NCI-H2227 treated with DMSO at 0.1 percent for 48 hours (cell line): ENCODE measurements at places on chromosomes 16 and 17.

- no peak for DNase-seq
These were observed 2.3 kb upstream of the SAMD14 start for GRCh38 chr17:50132104-50132794.

DNA sequence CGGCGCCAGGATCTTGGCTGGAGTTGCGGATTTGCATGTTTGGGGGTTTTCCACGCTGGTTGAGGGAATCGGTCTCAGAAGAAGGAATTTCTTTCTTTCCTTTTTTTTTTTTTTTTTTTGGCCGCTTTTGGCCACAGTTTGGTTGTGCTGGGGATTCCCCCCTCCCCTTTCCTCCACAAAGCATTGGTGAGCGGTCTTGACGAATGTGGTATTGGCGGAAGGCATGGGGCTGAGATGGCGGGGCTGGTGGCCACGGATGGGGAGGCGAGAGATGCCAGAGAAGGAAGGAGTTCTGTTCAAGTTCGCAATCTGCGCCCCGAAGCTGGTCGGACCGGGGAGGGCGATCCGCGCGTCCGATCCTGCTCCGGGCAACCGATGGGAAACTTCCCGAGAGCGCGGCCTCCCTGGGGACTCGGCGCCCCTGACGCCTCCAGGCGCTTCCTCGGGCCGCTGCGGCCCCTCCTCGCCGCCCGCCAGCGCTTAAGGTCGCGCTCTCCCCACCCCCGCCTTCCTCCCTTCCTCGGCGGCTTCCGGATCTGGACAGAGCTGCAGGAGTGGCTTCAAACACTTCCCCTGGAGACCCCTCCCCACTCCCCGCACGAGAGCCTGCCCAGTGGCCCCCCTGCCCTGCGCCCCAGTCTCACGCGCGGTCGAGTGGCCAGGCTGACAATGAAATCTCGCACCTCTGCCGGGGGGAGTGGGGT, 43.2 kb downstream of the RAI1 start:
- no peak for DNase-seq

DNA sequence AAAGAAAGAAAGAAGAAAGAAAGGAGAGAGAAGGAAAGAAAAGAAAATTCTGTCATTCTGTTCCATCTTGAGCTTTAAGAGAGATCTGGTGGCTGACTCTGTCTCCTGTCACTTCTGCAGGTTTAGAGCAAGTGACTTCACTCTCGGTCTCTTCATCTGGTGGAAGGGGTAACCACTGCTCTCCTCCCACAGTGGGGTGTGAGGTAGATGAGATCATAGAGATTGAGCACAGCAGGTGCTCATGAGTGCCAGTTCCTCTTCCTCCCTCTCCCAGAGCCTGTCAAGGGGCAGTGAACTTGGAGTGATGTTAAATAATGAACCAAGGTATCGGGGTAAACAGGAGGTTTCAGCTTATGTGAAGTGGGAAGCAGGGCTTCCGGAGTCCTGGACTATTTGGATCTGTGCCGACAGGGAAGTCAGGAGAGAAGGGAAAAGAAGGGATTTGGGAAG, 47.7 kb downstream of the BEAN1 start:
- DNase-seq = no peak

- DNase-seq = no peak
These were observed 21.6 kb upstream of the IL17C start for GRCh38 chr16:88616736-88617135.

- DNase-seq = no peak
These were observed 7.6 kb upstream of the TPPP3 start for GRCh38 chr16:67400901-67401300.

DNA sequence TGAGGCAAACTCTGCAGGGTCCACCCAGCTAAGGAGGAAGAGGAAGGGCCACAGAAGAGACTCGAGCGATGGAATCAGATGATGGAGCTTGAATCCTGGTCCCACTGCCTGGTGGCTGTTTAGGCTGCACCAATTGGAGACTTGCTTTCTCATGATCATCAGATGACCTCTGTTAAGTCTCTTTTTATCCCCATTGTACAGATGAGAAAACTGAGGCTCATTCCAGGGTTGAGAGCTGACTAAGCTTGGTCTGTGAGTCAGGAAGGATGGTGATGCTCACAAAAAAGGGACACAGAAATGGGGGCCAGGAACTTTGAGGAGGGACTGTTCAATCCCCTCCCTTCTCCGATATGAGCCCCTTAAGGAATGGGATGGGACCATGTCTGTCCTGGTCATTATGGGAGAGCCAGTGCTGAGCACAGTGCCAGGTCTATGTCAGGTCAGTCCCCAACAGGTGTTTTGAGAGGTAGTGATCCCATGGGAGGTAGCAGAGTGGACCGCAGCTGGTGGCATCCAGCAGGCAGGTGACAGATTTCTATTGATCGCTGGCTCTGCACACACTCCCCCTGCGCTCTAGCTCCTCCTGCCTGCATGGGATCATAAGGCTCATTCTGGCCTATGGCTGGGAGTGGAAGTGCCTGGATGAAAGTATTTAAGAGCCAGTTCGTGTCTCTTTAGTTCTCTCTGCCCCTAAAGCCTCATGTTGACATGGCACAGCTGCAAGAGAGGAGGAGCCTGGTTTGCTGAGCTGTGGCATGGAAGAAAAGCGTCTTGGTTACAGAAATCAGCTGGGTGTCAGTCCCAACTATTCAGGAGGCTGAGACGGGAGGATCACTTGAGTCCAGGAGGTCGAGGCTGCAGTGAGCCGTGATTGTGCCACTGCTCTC, 27.2 kb downstream of the SNX20 start:
- no peak for DNase-seq

GRCh38 chr16:63652091-63652490, 1469.8 kb downstream of the CDH11 start:
- DNase-seq = no peak

- DNase-seq = no peak
These were observed 40.1 kb downstream of the NLRC5 start for GRCh38 chr16:57029161-57030160.

DNA sequence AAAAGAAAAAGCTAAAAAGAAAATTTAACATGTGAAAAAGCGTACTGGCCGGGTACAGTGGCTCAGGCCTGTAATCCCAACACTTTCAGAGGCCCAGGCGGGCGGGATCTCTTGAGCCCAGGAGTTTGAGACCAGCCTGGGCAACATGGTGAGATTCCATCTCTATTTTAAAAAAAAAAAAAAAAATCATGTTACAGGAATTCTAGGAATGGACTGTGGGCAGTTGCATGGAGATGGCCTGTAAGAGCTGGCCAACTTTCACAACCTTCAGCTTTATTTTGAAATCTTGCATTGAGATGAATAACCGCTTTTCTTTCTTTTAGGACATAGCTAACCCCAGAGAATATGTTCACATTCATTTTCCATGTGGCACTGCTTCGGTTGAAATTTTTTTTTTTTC, 8.2 kb upstream of the CIAO3 start:
- DNase-seq = no peak

DNA sequence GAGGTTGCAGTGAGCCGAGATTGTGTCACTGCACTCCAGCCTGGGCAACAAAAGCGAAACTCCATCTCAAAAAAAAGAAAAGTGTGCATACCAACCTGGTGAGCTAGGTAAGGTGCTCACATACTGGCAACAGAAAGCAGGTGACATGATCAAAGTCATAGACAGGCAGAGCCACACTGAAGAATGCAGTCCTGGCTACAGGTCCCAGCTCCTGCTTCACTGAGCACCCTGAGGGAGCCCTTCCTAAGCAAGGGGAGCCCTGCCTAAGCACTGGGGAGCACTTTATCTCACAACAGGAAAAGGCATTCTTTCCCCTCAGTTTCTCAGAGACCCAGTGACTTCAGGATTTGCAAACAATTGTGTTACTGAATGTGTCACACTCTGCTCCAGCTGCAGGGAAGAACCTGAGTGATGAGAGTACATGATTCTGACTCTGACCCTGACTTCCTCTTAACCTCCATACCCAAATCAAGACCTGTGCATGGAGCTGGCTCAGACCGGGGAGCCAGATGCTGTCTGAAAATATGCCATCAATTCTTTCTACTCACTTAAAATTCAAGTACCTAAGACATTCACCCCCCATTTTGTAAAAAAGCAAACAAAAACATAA, 40.5 kb downstream of the ANKRD11 start:
- DNase-seq = no peak

- no peak for DNase-seq
These were observed 344.9 kb downstream of the CPPED1 start for GRCh38 chr16:12458591-12459358.

DNA sequence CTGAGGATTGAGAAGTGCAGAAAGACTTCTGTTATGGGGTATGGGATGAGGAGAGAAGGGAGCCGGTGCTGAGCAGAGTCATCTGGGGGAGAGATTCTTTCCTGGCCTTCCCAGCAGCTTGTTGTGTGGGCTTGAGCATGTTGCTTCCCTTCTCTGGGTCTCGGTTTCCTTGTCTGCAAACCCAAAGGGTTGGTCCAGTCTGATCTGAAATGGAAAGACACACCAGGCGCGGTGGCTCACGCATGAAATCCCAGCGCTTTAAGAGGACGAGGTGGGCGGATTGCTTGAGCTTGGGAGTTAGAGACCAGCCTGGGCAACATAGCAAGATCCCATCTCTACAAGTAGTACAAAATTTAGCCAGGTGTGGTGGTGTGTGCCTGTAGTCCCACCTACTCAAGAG, 6.0 kb downstream of the SOCS3 start:
- no peak for DNase-seq

GRCh38 chr16:77686385-77686784, 35.9 kb upstream of the NUDT7 start:
- no peak for DNase-seq

DNA sequence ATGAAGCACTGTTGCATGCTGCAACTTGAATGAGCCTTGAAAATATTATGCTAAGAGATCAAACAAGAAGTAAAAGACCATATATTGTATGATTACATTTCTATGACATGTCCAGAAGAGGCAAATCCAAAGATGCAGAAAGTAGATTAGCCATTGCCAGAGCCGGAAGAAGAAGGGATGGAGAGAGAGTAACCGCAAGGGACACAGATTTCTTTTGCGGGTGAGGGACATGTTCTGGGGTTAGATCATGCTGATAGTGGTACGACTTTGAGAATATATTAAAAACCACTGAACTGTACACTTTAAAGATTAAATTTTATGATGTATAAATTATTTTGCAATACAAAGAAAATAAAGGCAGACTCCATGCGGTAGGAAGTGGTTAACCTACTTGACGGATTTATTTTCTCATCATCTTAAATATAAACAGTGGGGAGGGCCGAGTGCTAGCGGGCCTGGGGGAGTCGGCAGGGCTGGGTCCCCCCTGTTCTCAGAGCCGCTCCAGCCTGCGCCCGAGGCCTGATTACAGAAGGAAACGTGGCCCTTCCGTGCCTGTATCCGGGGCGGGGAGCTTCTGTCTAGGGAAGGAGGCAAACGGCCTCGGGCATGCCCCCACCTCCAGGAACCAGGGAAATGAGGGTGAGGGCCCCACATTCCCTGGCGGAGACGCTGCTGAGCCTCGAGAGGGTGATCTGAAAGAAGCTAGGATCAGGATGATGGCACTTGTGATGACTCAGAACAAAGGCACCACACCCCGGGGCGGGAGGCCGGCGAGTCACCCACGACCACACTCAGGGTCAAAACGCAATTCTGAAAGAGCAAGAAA, 48.0 kb downstream of the SHCBP1 start:
- no peak for DNase-seq

DNA sequence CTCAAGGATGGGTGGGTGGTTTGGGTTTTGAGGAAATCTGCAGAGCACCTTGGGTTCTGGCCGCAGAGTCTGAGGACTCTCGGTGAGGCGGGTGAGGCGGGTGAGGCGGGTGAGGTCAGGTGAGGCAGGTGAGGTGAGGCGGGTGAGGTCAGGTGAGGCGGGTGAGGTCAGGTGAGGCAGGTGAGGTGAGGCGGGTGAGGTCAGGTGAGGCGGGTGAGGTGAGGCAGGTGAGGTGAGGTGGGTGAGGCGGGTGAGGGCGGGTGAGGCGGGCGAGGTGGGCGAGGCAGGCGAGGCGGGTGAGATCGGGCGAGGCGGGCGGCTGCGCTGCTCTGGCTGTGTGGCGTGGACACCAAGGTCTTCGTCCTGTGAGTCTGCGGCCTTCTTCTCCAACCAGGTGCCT, 24.1 kb upstream of the RPL13 start:
- no peak for DNase-seq

DNA sequence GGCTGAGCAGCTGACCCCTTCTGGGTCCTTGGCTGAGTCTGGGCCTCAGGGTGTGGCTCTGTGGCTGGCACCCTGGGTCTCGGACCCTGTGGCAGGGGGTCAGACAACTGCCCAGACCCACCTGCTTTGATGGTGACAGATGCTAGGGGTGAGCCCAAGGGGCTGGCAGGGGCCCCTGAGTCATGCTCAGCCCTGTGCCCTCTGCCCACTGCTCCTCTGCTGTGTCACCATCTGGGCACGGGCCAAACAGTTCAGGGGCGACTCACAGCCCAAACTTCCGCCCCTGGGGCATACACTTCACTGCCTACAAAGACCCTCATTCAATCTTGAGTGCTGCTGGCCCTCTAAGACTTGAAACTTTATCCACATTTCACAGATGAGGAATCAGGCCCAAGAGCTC, 5.7 kb downstream of the ADGRG1 start:
- DNase-seq = no peak

DNA sequence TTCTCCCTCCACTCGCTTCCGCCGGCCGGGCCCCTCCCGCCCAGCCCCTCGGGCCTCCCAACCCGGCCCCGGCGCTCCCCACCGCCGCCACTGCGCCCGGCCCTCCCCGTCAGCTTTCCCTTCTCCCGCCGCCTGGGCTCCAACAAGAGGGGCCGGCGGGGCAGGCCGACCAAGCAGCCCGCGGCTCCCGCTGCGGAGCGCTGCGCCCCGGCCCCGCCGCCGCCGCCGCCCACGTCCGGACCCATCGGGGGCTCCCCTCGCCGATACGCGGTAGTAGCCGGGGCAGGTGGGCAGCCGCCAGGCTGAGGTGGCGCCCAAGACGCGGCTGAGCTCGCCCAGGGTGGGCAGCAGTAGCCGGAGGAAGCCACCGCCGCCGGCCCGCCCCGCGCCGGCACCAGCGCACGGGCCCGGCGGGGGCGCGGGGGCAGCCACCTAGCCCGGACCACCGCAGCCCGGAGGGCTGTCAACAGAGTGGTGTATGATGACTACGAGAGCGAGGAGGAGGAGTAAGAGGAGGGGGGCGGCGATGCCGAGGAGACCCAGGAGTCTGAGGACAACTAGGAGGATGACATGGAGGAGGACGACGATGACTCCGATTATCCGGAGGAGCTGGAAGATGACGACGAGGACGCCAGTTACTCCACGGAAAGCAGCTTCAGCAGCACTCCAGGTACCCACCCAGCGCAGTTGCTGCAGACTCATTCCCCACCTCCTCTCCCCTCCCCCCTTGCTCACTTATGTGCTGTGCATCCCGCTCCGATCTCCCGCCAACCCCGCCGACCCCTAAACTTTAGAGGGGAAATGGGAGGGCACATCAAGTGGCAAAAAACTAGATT, 498 bp downstream of the LRRC37B start:
- peak; percentile 4 for DNase-seq

- peak; percentile 1 for DNase-seq
These were observed 2.2 kb downstream of the IRX3 start for GRCh38 chr16:54284319-54284930.

DNA sequence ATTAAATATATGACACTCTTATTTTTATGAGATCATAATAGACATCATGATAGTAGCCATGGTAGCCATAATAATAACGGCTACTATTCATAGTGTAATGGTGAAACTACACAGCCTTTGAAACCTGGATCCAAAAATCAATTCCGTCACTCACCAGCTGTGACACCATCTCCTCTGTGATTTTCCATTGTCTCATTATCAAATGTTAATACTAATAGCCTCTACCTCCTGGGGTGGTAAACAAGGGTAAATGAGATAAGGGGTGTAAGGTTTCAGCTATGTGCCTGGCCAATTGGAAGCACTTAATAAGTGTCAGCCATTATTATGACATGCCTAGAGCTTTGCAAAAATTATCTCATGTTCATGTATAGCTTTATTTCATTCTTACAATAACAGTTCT, 88.6 kb downstream of the CACNG3 start:
- DNase-seq = no peak

GRCh38 chr17:55266051-55266957, 1.5 kb downstream of the HLF start:
- no peak for DNase-seq
